Activated T-helper 1 cell treated with Interleukin-2 at 50 U/mL for 16 hours (primary cell): ENCODE measurements at places on chromosomes 2 and 18.

- no peak for DNase-seq
These were observed 76.9 kb downstream of the LDAH start for GRCh38 chr2:20745924-20746555.

- DNase-seq = no peak
These were observed 147.5 kb upstream of the SESTD1 start for GRCh38 chr2:179412112-179412511.

GRCh38 chr2:230869914-230870543, 5.3 kb downstream of the ITM2C start:
- no peak for DNase-seq

- no peak for DNase-seq
These were observed 3.5 kb downstream of the SFT2D3 start for GRCh38 chr2:127704641-127705390.
